ENCODE measurements at places on chromosomes 16 and 17.

DNA sequence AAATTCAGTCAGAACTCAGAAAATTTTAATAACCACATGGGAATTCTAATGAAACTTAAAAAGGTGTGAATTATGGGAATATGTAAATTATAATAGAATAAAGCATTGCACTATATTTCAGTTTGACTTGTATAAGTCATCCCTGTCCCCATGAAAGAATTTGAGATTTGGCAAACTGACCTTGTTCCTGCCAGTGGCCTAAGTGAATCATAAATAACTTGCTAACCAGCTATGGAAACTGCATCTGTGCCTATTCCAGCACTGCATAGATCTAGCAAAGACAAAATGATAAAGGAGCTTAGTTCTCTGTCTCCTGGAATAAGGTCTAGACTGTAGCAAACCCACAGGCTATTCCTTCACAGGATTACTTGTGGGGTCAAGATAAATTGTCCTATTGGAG lies 106.8 kb upstream of the NOG start:
- DNase-seq: no peak

DNA sequence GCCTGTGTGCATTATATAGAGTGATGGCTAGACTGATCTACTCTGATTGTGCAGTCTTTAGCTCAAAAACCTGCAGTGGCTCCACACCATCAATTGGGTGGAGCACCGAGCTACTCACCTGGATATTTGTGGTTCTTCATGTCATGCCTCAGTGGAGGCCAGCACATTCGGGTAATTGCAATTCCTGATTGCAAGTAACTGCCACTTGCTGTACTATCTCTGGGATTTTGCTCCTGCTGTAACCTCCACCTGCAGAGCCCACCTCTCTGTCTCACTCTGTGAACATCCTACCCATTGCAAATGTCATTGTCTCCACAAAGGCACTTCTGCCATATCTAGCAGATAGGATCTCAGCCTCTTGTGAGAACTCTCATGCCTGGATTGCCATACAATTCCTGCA lies 1.7 kb upstream of the CCL1 start:
- DNase-seq: no peak

DNA sequence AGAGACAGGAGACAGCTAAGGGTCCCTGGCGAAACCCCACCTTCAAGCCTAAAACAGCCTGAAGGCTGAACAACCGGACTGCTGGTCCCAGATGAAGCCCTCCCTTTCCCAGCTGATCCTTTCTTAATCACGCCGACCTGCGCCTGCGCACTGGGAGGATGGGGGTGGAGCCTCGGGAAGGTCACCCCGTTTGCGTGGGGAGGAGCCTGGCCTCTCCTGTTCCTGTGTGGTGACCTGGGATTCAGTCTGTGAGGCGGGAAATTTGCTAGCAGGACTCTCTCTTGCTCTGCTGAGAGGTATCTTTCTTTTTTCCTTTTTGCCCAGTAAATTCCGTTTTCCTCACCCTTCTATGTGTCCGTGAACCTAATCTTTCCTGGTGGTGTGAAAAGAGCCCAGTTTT lies 9.6 kb downstream of the FAM20A start:
- no peak for DNase-seq

DNA sequence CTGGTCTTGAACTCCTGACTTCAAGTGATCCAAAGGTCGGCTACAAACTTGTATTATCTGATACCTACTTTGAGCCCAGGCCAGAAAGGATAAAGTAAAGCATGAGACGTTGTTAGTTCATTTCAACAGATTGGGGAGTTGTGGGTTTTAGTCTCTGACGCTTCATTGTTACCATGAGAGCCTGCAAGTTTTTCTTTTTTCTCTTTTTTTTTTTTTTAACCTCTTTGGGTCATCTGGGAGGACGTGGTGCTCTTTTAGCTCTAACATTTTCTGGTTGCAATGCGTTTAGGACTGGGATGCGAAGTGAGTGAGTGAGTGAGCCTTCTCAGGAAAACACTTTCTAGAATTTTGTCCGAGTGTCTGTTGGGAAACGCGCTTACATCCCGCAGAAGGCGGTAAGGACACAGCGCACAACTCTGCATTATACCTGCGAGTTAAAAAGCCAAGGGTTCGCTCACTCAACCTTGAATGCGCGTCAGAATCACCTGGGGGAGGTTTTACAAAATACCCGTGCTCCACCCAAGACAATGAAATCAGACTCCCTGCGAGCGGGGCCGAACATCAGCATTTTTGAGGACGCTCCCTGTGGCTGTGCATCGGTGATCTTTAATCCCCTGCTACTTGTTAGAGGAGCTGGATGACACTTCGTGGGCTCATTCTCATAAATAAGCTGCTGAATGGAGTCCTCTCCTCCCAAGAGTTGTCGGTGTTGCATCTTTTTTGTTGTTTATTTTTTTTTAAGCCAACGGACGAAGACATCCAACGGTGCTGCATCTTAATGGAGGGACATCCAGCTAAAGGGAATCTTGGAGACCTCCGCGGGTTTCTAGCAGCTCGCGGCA lies 629 bp upstream of the RNF135 start:
- DNase-seq: no peak

DNA sequence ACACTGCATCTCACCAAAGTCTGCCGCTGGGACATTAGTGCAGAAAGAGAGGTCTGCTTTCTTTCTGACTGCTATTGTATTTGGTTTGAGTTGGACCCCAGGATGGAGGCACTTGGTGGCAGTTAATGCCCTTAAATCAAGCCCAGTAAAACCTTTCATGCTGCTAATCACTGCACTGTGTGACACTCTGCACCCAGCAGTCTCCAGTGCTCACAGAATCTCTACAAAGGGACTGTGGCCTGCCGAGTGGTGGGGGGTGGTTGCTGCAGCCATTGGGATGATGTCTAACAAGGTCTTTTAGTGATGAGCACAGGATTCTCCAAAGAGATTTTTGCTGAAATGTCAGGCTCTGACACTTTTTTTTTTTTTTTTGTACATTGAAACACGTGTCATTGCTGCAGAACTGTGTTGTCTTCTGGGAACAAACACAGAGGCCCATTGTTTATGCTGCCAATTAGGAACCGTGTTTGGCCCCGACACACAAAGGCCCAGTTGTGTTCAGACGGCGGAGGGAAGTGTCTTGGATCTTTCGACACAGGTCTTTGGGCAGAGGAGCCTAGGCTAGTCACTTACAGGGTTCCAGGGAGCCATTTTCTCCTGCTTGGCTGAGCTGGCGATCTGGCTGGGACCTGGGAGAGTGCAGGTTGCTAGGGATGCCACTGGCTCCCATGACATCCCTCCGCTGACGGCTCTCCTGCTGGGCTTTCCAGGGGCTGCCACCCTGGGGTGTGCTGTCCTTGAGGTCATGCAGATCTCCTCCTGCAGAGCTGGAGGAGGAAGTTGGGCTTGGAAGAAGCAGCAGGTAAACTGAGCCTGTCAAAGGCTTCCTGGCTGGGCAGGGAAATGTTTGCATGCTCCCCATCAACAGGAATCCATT lies 16.2 kb upstream of the TNRC6C start:
- no peak for DNase-seq

DNA sequence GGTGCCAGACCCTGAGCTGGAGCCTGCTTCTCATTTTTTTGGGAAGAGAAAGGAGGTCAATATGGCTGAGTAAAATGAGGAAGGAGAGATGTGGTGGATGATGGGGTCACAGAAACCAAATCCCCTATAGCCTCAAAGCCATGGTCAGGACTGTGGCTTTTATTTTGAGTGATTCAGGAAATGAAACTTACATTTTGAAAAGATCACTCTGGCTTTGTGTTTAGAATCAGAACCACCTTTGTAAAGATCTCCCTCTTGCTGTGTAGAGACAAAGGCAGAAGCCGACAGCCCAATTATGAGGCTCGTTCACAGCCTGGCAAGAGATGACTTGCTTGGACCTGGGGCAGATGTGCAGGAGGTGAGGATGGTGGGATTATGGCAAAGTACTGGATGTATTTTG lies 121.6 kb upstream of the ANKFN1 start:
- no peak for DNase-seq

DNA sequence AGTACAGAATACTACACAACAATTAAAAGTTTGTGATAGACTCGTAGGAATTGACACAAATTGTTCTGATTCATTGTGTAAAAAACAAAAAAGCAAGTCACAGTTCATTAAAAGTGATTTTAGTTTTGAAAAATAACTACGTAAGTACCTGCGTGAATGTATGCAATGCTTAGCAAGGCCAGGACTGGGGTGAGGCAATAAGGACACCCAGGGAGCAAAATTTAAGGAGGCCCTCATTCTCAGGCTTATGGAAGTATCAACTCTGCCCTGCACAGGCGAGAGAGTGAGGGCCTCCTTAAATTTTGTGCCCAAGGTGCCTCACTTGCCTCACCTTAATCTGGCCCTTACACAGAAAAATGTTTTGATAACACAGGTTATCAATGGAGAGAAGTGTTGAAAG lies 31.4 kb downstream of the NOG start:
- no peak for DNase-seq

DNA sequence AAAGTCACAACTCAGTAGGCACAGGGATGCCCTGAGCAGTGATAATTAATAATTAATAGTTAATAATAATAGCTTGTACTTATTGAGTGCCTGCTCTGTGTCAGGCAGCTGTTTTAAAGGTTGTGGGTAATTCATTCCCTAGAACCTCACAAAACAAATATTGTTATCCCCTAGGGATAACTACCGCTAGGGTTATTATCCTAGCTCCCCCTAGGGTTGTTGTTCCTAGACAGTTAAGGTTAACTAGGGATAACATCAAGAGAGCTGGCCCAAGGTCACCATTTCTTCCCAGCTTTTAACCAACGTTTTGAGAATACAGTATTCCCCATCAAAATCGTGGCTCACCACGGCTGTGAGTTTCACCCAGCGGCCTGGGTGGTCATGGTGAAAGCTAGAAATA lies 180.1 kb downstream of the PRKCB start:
- no peak for DNase-seq

GRCh38 chr17:5861854-5862253 lies 208.3 kb upstream of the WSCD1 start:
- DNase-seq: no peak

DNA sequence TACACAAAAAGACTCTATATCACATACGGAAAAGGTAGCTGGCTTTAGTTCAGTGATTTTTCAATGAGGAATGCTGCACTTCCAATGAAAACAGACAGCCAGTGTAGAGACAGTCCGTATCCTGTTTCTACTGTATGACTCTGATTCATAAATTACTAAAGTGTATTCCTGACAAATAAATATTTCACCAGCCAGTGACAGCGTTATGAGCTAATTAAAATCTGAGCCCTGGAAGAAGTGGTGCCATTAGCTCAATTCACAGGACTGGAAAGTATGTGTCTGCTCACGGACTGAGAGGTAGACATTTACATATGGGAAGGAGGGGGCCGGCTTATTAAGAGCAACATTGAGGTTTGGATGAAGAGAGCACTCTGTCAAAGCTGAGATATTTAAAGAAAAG lies 207.9 kb upstream of the RBFOX1 start:
- no peak for DNase-seq

DNA sequence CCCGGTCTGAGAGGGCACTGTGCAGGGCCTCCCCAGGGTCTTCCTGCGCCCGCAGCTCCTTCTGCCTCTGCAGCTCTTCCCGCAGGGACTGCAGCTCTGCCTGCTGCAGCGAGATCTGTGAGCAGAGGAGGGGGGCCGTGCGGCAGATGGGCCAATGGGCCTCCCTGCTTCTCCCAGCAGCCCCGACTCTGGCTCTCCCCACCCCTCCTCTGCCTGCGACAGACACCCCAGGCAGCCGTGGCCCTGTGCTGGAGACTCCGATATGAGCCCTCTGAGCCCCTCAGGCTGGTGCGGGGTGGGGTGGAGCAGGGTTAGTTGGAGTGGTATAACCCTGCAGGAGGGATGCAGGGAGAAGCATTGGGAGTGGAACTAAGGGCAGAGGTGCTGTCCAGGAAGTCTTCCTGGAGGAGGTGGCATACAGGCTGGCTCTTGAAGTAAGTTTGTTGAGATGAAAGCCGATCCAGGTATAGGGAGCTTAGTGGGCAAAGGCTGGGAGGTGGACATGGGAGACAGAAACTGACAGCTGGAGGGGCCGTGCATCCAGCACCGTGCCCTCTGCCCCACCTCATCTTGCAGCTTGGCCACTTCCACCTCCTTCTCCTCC lies 5.0 kb downstream of the THOC6 start:
- DNase-seq: no peak

GRCh38 chr17:82483204-82483660 lies 24.7 kb downstream of the NARF start:
- no peak for DNase-seq

DNA sequence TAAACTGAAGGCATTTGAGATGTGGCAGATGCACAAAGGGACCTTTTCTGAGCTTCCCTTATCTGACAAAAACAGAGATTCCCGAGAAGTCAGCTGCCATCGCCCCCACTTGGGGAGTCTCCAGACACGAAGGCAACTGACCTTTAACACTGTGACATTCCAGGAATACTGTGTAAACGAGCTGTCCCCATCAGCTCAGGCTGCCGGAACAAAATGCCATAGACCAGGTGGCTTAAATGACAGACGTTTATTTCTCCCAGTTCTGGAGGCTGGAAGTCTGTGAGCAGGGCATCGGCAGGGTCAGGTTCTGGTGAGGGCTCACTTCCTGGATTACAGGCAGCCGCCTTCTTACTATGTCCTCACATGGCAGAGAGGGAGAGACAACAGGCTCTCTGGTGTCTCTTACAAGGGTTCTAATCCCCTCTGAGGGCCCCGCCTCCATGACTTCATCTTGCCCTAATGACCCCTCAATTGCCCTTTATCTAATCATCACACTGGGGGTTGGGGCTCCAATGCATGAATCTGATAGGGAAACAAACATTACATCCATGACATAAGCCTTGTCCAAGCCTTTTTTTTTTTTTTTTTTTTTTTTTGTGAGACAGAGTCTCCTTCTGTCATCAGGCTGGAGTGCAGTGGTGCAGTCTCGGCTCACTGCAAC lies 178.5 kb upstream of the RPL38 start:
- no peak for DNase-seq

DNA sequence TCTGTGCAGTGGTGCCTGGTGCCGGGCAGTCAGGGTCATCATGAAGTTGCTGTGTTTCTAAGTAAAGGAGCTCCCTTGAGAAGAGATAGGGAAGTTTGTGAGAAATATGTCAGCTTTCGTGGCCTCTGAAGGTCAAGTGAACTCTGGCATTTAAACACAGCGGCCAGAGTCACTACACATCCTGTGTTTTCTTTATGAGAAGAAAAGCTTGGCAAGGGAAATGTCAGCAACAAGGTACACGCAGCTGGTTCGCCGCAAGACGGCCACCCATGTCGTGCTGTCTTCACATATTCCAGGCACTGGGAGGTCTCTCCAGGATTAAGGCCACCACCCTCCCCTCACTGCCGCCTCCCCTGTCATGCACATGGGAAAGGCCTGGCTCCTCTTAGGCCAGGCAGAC lies 33.2 kb upstream of the PEMT start:
- no peak for DNase-seq

GRCh38 chr17:13575922-13576419 lies 25.8 kb downstream of the HS3ST3A1 start:
- DNase-seq: no peak

GRCh38 chr17:39981207-39981741 lies 667 bp downstream of the PSMD3 start:
- DNase-seq: no peak

DNA sequence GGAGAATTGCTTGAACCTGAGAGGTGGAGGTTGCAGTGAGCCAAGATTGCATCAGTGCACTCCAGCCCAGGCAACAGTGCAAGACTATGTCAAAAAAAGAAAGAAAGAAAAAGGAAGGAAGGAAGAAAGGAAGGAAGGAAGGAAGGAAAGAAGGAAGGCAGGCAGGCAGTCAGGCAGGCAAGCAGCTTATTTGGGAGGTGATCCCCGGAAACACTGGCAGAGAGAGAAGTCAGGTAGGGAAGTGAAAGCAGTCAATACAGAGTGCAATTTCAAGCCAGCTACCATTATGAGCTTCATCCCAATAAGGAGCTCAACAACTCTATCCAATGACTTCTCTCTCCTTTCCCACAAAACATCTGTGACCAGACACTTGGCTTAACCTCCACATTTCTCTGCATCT lies 83.0 kb upstream of the TBC1D3K start:
- no peak for DNase-seq

- DNase-seq: no peak
These were observed 502.2 kb upstream of the ZFHX3 start for GRCh38 chr16:73549984-73550631.
